ENCODE measurements at places on chromosomes 16 and 17. TPM values are rescaled to one million over a fixed set of nuclear protein-coding genes. Genes with fewer than 3 reads are reported as not detected.

The IRX3 gene
- total RNA-seq: 2.1 TPM

The TP53TG3 gene
- not detected for total RNA-seq

The AANAT gene
- not detected for total RNA-seq

The ZFPM1 gene
- 1.7 TPM for total RNA-seq

The KRTAP4-3 gene
- not detected for total RNA-seq

The RNF222 gene
- total RNA-seq: under 0.01 TPM

The GDPD3 gene
- 20.7 TPM for total RNA-seq

DNA sequence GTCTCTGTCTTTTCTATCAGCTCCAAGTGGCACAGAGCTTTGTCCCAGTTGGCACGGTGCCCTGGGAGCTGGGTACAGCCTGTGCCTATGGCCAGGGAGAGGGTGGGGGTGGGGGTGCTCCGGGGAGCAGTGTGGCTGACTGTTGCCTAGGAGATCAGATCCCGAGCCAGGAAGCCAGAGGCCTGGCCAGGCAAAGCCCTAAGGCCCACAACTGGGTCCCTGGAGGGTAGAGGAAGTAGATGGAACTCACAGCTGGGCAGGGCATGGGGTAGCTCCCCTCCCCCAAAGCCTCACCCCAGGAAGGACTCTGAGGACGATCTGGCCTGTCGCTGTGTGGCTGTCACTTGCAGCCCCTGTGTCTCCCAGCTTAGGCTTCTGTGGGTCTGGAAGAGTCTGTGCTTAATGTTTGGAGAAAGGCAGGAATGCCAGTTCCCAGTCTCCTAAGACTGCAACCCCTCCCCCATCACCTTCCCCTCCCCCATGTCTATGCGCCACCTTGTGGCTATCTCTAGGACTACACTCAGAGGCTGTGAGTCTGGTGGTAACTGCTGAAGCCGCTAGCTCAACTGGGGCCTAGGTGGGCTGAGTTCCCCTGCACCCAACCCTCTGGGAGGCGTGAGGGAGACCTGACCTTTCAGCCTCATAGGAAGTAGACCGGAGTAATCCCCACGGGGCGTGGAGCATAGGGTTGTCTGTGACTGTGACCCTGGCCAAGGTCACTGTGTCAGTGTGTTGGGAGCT lies 12.6 kb downstream of the THRA start:
- DNase-seq: peak; percentile 30

- peak; percentile 59 for DNase-seq
Measured at GRCh38 chr17:37770631-37771518, 26.0 kb upstream of the HNF1B start.

DNA sequence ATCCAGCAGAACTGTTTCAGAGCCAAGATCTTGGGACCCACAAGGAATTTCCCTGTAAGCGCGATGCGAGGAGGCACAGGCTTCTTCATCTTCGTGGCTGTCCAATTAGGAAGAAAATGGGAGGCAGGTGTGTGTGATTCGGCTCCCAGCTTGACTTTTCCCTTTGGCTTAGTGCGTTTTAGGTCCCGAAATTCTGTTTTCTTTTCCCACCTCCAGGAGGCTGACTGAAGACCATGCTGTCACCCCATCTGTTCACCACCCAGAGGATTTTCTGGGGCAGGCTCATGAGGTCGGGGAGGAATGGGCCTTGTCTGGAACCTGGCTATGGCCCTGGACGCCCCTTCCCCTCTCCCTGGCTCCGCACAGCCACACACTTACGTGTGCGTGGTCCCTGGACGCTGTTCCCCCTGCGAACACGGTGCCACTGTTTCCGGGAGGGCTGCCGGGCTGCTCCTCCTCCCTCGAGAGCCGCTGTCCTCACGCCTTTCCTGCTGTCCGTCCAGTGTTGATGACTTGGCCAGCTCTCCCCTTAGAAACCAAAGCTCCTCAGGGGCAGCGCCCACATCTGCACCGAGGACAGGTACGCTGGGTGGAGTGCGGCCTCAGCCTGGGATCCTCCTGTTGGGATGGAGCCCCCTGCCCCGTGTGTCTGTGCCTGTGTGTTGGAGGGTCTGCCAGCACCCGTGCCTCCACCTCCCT lies 2.7 kb upstream of the PABPN1L start:
- DNase-seq: no peak

GRCh38 chr17:17792551-17793377 lies 44.0 kb downstream of the SREBF1 start:
- peak; percentile 30 for DNase-seq

- no peak for DNase-seq
Measured at GRCh38 chr17:69588827-69589239, 174.3 kb downstream of the MAP2K6 start.

GRCh38 chr17:77185137-77185536 lies 44.4 kb downstream of the SEC14L1 start:
- DNase-seq: no peak

- peak; percentile 20 for DNase-seq
Measured at GRCh38 chr16:78984324-78984723, 616.2 kb downstream of the MAF start.

- peak; percentile 32 for DNase-seq
Measured at GRCh38 chr17:2343421-2343820, 6.1 kb downstream of the SGSM2 start.

DNA sequence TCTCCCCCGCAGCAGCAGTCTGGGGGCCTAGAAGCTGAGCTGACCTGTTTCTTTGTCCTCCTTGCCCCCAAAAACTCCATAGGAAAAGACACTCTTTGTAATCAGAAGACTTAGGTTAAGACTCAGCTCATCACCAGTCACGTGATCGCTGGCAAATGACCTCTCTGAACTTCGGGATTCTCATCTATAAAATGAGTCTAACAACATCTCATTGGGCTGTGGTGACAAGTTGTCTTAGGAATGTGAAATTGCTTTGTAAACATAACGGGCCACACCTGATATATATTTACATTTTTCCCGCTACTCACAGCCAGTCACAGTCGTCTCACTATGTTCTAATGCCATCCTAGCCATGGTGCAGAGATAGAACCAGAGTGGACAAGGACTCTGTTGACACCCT lies 86.0 kb upstream of the LHX1 start:
- peak; percentile 85 for DNase-seq

- no peak for DNase-seq
Measured at GRCh38 chr16:68257251-68257905, 6.9 kb upstream of the SLC7A6 start.
